Keratinocyte (primary cell): ENCODE measurements at places on chromosomes 4 and X.

DNA sequence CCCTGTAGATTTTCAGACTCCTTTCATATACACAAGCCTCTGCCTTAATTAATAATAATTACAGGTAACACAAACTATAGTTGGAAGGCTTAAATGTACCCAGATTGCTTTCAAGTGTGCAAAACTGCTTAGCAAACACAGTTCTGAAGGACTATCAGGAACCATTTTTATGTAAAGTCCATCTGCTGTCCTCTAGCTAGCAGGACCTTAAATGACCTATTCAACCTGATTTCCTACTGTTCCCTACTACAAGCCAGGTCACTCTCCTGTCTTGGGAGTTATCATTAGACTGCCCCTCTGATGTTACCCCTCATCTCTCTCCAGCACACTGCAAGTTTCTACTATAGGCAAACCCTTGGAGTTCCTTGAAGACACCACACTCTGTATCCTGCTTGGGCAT is 157.3 kb downstream of the GBA3 start:
- no peak for DNase-seq
- H3K36me3 ChIP-seq: no peaks in the 10 kb centered on the region
- H3K27me3 ChIP-seq: no peaks in the 10 kb centered on the region
- no peak overlapping the region for H3K27ac ChIP-seq

- no peaks in the 10 kb centered on the region for H3K4me1 ChIP-seq
- DNase-seq: no peak
- no peak overlapping the region for H3K27ac ChIP-seq
- no peaks in the 10 kb centered on the region for H3K36me3 ChIP-seq
- no peak overlapping the region for H3K4me3 ChIP-seq
Measured at GRCh38 chr4:17103231-17103630, 204.8 kb upstream of the LDB2 start.

GRCh38 chr4:101753721-101754120 is 36.8 kb upstream of the BANK1 start:
- no peak overlapping the region for H3K4me3 ChIP-seq
- no peaks in the 10 kb centered on the region for H3K36me3 ChIP-seq
- no peak for DNase-seq
- H3K27me3 ChIP-seq: no peaks in the 10 kb centered on the region
- no peak overlapping the region for H3K27ac ChIP-seq
- H3K4me1 ChIP-seq: no peaks in the 10 kb centered on the region

DNA sequence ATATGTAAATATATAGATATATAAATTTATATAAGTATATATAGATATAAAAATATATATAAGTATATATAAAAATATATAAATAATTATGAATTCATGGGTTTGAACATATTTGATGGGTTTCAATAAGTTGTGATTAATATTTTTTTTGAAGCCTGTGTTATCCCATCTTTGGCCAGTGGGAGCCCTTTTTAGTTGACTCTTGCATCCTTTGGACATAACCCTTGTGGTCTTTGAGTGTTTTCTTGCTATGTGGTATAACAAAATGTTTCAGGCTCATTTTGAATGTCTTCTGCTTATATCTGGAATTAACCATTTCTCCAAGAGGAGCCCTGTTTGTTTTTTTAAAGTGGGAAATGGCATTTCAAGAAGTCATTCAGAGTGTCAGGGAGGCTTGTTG is 15.2 kb downstream of the SNX25 start:
- no peak for DNase-seq
- no peak overlapping the region for H3K4me3 ChIP-seq
- no peaks in the 10 kb centered on the region for H3K27me3 ChIP-seq
- no peak overlapping the region for H3K27ac ChIP-seq

DNA sequence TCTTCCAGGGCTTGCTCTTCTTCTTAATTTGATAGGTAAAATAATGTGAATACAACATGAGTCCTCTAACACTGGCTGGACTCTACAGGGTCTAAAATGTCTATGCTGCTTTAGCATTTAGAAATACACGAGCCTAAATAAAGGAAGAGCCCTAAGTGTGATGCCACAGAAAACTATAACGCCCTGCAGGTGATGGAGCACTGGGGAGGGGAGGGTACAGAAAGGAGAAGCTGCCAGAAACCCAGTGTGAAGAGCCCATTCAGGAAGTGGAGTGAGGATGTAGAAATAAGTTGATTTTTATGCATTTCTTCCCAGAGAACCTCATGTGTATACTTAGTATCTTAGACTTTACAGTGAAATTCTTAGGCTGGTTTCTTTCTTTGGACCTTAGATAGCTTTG is 83.4 kb downstream of the TNIP2 start:
- no peaks in the 10 kb centered on the region for H3K27me3 ChIP-seq
- DNase-seq: no peak
- H3K4me1 ChIP-seq: no peaks in the 10 kb centered on the region
- H3K36me3 ChIP-seq: peaks cover 31% of the 10 kb centered on the region
- no peak overlapping the region for H3K27ac ChIP-seq

DNA sequence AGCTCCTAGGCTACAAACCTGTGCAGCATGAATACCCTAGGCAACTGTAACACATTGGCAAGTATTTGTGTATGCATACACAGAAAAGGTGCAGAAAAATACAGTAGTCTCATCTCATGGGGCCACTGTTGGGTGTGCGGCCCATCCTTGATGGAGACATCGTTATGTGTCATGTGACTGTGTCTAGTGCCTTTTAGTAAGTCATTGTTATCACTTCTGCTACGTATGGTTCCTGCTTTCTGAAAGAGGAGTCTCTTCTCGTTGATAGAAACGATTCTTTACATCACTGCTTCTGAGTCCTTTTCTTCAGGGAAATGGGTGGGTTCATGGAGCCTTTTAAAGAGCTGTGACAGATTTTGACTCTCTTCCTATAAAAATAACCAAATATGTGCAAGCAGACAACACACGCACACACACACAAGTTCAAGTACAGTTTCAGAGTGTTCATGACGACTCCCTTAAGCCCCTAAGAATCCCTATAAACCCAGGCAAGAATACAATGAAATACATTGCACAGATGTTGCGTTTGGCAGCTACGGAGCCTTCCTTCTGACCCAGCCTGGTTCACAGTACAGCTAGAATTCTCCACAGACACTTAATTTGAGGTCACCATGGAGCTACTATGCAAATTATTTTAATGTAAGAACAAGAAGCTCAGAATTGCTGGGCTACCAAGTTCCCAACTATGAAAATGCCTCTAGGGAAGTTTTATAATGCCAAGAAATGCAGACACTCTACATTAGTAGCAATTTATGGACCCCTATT is 10.2 kb upstream of the STK32B start:
- no peaks in the 10 kb centered on the region for H3K27me3 ChIP-seq
- H3K4me1 ChIP-seq: peaks cover 39% of the 10 kb centered on the region
- H3K27ac ChIP-seq: no peak overlapping the region

- no peak overlapping the region for H3K27ac ChIP-seq
- no peak for DNase-seq
- H3K4me1 ChIP-seq: peaks cover 5% of the 10 kb centered on the region
- no peak overlapping the region for H3K4me3 ChIP-seq
- no peaks in the 10 kb centered on the region for H3K27me3 ChIP-seq
Measured at GRCh38 chr4:38598489-38598888, 65.5 kb upstream of the KLF3 start.

DNA sequence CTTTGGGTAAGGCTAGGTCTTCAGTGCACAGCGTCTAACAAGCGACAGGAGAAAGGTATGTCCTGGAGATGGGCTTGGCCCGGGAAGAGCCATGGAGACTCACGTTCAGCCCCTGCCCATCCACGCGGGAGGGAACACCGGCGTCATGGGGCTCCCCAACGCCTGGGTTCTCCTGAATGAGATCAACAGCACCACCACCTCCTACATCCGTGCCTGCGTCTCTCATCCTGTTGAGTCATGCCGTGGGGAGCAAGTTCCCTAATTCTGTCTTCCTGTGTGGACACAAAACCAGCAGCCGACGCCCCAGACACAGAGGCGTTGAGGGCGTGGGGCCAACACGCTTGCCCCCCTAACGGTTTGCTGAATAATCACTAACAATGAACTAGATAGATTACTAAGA is 20.1 kb upstream of the IL3RA start:
- no peak overlapping the region for H3K27ac ChIP-seq
- H3K4me1 ChIP-seq: no peaks in the 10 kb centered on the region
- H3K36me3 ChIP-seq: no peaks in the 10 kb centered on the region
- H3K4me3 ChIP-seq: no peak overlapping the region

DNA sequence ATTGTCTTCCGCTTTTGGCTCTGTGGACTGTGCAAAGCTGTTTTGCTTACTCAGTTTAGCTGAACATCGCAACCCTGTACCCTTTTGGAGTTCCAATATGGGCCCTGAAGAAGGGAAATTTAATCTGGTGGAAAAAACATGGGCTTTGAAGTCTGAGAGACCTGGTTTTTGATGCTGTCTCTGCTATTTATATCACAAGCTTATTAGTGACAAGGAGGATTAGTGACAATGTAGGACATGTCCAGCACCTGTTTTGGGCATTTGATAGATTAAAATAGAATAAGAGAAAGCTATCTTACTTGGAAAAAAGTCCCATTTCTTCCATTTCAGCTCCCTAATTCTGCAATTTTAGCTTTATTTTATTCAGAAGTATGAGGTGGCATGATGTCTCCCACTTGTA is 417.3 kb downstream of the SPRY1 start:
- H3K27ac ChIP-seq: no peak overlapping the region
- no peak overlapping the region for H3K4me3 ChIP-seq
- no peaks in the 10 kb centered on the region for H3K4me1 ChIP-seq
- no peaks in the 10 kb centered on the region for H3K36me3 ChIP-seq

DNA sequence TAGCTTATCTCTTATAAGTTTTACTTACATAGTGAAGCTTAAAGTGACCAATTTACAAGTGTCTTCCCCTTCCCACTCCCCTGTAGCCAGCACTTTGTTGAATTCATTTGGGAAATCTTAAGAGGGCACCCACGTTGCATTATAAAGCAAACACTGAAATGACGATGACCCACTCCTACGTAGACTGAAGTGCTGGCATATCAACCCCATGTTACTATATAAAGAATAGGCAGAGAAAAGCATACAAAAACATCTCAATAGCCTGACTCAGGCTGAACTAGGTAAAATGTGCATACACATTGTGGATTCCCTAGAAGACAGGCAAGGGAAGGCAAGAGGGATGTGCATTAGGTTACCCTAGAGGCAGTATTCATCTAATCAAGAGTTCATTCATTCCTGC is 313.4 kb downstream of the TENM3 start:
- H3K4me3 ChIP-seq: no peak overlapping the region
- no peak overlapping the region for H3K27ac ChIP-seq
- H3K36me3 ChIP-seq: no peaks in the 10 kb centered on the region
- no peak for DNase-seq
- peaks cover 6% of the 10 kb centered on the region for H3K4me1 ChIP-seq
- H3K27me3 ChIP-seq: no peaks in the 10 kb centered on the region

- DNase-seq: no peak
- no peaks in the 10 kb centered on the region for H3K36me3 ChIP-seq
- no peaks in the 10 kb centered on the region for H3K27me3 ChIP-seq
Measured at GRCh38 chr4:139484783-139485311, 30.9 kb downstream of the RAB33B start.

GRCh38 chr4:138938366-138938690 is 77.3 kb upstream of the NOCT start:
- no peak overlapping the region for H3K27ac ChIP-seq
- no peaks in the 10 kb centered on the region for H3K27me3 ChIP-seq
- DNase-seq: no peak

GRCh38 chr4:169971456-169972015 is 54.7 kb downstream of the MFAP3L start:
- H3K27ac ChIP-seq: no peak overlapping the region
- H3K4me3 ChIP-seq: no peak overlapping the region
- H3K36me3 ChIP-seq: no peaks in the 10 kb centered on the region
- no peaks in the 10 kb centered on the region for H3K4me1 ChIP-seq
- no peak for DNase-seq

- H3K27me3 ChIP-seq: no peaks in the 10 kb centered on the region
- no peak for DNase-seq
- no peaks in the 10 kb centered on the region for H3K36me3 ChIP-seq
- no peak overlapping the region for H3K4me3 ChIP-seq
Measured at GRCh38 chr4:187555174-187555573, 440.4 kb upstream of the ZFP42 start.

- H3K27ac ChIP-seq: no peak overlapping the region
- no peak overlapping the region for H3K4me3 ChIP-seq
- no peaks in the 10 kb centered on the region for H3K27me3 ChIP-seq
- no peak for DNase-seq
Measured at GRCh38 chr4:179586460-179586859, 2144.2 kb upstream of the AGA start.

DNA sequence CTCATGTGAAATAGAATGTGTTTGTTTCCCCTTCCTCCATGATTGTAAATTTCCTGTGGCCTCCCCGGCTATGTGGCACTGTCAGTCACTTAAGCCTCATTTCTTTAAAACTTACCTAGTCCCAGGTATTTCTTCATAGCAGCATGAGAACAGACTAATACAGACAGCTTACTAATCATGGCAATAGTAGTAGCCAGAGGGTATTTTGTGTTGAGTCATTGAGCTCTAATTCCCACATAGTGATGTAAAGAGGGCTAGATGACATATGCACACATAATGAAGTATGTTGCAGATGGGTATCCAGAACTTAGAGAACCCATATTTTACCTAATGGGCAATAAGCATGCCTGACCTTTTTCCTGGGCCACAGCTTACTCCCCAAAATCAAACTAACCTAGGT is 1197.2 kb downstream of the PCDH7 start:
- no peaks in the 10 kb centered on the region for H3K27me3 ChIP-seq
- H3K36me3 ChIP-seq: no peaks in the 10 kb centered on the region
- DNase-seq: no peak
- H3K27ac ChIP-seq: no peak overlapping the region
- no peak overlapping the region for H3K4me3 ChIP-seq

DNA sequence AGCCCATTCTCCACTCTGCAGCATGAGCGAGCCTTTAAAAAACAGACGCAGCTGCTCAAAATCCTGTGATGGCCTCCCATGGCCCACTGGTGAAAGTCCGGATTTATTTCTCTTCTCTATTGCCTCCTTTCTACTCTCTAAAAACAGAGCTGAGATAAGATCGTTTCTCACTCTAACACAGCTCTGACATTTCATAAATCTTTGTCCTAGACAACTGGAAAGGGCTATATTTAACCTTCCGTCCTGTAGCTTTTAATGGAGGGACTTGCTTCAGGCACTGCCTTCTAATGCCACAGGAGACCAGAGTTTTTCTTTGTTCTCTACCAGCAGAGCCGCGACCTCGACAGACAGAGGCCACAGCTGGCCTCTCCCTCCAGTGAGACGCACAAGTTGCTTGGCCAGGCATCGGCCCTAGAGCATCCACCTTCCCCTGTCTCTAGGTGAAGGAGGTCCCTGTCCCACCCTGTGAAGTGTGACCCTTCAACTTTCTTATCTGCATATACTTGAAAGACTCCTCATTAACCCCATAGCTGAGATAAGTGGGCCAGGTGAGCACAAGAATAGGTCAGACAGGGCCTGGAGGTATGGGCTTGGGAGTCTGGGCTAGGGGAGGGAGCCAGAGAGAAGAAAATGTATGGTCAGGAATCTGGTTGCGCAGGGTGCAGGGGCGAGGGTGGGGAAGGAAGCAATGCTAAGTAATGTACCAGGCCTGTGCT is 50.0 kb downstream of the RTL5 start:
- no peaks in the 10 kb centered on the region for H3K4me1 ChIP-seq
- no peak overlapping the region for H3K27ac ChIP-seq
- no peak for DNase-seq
- H3K4me3 ChIP-seq: no peak overlapping the region
- H3K27me3 ChIP-seq: peaks cover 22% of the 10 kb centered on the region
